ENCODE measurements at places on chromosomes 3 and 15.

- no peak for DNase-seq
Observed at GRCh38 chr15:87703327-87704111, 553.0 kb downstream of the NTRK3 start.

DNA sequence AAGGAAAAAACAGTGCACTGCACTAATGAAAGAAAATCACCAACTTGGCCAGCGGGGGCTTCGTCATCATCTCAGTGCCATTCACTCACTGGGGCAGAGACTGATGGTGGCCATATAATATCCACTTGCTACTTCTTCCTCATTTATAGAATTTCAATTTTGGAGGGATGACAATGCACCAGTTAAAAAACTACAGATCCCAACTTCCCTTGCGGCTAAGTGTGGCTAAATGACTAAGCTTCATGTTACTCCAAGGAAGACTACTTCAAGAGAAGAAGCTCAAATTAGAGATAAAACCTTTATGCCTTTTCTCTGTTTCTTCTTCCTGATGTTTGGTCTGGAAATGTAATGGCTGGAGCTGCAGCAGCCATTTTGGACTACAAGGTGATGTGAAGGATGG, 38.8 kb downstream of the NGLY1 start:
- no peak for DNase-seq

- DNase-seq, result no peak
Observed at GRCh38 chr3:47047673-47048072, 68.2 kb downstream of the NBEAL2 start.

DNA sequence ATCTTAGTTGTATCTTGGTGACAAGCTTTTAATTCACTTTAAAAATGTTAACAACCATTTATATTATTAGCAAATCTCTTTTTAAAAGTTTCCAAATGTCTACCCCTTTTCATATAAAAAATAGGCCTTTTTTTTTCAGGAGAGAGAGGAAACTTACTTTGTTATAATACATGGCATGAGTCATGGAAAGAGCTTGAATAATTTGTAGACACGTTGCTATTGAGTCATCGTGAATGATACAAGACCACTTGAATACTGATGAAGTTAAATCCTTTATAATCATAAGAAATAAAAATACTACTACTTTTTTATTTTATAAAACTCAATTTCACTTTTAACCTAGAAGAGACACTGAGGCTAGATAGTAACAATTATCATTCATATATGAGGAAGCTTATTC, 70.3 kb upstream of the BBX start:
- DNase-seq, result peak; percentile 20

GRCh38 chr3:29239376-29239775, 41.5 kb upstream of the RBMS3 start:
- no peak for DNase-seq

DNA sequence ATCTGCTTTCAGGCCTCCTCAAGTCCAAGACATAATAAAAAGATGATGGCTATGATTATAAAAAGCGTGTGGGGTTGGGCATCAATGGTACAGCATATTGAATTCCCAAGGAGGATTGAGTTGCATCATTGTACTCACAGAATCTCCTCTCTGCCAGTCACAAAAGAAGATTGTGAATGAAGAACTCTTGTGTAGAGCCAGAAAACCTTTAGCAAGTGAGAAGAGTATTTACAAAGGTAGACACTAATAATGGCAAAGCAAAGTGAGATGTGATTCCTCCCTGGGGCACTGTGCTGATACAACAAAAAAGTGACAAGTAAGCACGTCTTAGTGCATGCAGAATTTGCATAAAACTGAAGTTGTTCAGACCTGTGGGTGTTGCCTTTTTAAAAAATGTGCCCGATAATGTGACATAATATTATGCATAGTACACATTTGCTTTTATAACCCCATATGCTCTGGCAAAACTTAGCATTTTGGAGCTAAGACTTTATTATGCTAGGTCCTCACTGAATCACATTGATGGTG, 291.2 kb upstream of the TBC1D5 start:
- no peak for DNase-seq

- DNase-seq, result no peak
Observed at GRCh38 chr15:52228921-52229320, 37.7 kb upstream of the GNB5 start.

DNA sequence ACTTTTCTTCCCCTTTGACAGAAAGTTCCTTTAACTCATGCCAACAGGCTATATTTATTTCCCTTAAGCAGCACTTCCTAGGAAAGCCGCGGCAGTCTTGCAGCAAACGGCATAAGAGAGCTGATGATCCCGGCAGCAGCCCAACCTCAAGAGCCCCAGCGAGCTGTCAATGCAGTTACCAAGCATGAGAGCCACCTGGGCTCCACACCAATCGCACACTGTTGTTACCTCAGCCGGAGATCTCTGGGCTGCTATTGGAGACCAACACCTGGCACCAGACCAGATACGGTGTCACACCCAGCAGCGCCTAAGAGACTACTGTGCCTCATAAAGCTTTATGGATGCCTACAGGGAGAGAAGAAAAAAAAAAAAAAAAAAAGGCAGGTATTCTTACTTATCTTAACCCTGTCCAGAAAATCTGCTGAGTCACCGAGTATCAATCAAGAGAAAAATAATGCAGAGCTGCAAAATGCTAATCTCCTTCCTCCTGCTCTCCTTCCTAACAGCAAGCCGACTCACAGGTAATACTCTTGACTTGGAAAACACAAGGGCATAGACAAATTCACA, 11.7 kb downstream of the ABCC5 start:
- DNase-seq, result no peak

DNA sequence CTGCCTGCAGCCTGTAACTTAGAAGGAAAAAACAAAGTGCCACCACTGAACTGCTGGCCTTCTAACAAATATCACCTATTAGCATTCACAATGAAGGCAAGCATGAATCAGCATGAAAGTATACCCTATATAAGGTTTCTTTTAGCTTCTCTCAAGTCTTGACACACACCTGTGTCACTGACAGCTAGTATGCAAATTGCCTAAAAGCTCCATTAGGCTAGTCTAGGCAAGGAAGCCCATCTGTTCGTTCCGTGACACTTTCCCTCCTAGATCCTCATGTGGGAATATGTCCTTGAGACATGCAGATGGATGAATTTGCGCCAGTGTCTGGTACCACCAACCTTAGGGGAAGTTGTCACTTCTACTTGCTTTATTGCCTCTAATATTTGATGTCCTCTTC, 129.3 kb downstream of the RBMS3 start:
- DNase-seq, result no peak

- no peak for DNase-seq
Observed at GRCh38 chr3:155958676-155959075, 88.2 kb downstream of the GMPS start.

- no peak for DNase-seq
Observed at GRCh38 chr3:128367761-128368160, 98.9 kb downstream of the DNAJB8 start.

- DNase-seq, result no peak
Observed at GRCh38 chr15:42159381-42160015, 3.1 kb upstream of the PLA2G4F start.

DNA sequence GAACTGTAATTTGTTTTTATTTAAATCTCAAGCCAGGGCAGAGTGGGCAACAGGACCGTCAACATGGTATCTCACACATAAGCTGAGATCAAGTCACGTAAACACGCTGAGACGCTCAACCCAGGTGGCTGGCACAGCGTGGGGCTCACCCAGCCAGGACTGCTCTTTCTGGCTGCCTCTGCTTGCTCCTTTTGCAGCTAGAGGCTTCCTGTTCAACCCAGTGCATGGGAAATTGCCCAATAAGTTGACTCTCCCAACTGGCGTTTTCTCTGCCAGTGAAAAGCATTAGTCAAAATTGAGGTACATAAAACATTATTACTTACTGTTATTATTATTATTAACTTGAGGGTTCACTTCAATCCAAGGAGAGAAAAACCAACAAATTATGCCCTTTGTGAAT, 398.1 kb downstream of the NR2F2 start:
- DNase-seq, result no peak

- DNase-seq, result no peak
Observed at GRCh38 chr15:101399431-101399830, 90.1 kb downstream of the PCSK6 start.

GRCh38 chr3:186002884-186003472, 65.2 kb upstream of the TRA2B start:
- no peak for DNase-seq

DNA sequence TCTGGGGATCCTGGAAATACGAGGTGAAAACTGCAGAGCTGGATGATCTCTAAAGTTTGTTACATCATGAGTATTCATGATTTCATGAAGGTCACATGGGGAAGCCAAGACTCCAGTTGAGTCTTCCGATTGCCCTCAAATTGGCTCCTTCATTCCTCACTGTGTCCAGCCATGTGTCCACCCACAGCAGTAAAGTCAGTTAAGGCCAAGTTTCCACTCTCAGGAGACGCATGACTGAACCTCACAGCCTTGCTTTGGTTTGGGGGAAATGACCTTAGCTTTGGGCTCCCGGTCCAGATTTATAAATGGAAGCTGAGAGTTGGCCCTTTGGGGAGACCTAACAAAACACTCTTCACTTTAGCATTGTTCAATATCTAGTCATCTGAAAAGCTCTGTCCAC, 289.7 kb upstream of the MCTP2 start:
- no peak for DNase-seq

GRCh38 chr3:74435631-74436030, 178.8 kb downstream of the CNTN3 start:
- no peak for DNase-seq

GRCh38 chr3:122975924-122976293, 51.7 kb downstream of the SEMA5B start:
- DNase-seq, result no peak

DNA sequence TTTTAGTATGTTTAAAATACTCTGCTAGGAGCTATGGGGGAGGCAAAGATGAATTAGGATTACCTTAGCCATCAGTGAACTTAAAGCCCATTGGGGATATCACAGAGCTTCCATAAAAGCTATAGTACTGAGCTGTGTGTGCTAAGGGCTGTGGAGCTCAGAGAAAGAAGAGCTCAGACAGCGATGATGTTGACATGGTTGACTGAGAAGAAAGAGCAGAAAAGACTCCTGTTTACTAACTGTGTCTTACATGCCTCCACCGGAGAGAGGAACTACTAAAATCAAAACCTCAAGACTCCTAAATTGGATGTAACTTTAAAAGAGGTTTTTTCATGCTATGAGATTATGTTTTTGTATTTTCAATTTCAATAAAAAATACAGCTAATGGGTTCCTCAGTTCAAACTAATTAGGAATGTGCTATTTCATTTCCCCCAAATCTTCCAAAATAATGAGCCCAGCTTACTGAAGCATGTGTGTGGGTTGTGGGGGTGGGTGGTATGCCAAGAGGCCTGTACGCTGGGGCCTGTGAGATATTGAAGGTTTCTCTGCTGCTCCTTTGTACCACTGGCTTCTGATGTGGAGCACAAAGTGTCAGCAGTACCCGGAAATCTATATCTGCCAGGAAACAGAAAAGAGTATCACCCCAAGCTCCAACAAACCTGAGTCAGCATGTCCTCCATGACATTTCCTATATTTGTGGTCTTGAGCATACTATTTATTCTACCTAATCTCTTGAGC, 22.7 kb downstream of the DGKG start:
- no peak for DNase-seq

- DNase-seq, result peak; percentile 69
Observed at GRCh38 chr3:46127503-46127902, 80.6 kb downstream of the CCR1 start.

DNA sequence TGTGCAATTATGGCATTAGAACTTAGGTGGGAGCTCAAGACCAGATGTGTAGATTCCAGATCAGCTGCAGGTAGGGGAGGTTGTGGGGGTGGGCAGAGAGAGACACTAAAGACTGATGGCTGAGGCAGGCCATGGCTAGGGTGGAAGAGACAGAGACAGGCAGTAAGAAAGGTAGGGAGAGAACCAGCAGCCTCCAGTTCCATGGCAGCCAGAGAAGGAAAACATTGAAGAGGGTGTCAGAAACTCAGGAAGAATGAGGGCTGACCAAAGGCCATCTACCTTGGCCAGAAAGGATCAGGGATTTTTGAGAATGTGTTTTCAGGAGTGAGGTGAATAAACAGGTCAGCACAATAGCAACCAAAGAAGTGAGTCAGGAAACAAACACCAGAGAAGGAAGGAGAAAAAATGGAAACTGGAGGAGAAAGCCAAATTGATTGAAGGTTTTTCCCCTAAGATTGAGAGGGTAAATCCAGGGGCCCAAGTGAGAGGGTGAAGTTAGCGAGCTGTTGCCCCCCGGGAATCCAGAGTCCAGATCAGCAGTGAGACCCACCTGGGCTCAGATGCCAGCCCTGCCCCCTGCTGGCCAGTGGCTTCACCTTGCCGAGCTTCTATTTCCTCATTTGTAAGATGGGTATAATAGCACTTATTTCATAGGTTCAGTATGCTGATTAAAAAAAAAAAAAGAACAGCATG, 41.0 kb downstream of the ABHD2 start:
- DNase-seq, result peak; percentile 58

DNA sequence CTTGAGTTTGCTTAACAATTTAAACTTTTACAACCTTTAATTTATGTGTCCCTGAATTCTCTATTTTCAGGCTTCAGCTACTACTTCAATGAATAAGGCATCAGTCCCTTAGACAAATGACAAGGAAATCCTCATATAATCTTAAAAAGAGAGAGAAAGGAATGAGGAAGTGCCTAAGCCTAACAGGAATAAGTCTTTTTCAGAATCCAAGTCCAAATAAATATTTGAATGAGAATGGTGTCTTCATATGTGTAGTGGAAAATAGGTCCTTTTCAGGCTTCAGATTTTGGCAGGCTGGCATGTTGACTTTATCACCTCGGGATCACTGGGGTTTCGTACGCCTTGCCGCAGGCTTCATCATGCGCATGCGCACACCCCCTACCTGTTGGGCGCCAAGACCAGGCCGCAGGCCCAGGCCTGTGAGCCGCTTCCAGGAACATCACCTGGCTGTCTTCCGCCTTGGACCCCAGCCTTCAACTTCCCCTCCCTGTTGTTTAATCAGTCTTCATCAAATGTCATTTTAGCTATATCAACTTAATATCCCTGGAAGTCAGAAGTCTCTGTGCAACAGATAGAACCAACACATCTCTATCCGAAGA, 334.5 kb downstream of the SOX2 start:
- no peak for DNase-seq

DNA sequence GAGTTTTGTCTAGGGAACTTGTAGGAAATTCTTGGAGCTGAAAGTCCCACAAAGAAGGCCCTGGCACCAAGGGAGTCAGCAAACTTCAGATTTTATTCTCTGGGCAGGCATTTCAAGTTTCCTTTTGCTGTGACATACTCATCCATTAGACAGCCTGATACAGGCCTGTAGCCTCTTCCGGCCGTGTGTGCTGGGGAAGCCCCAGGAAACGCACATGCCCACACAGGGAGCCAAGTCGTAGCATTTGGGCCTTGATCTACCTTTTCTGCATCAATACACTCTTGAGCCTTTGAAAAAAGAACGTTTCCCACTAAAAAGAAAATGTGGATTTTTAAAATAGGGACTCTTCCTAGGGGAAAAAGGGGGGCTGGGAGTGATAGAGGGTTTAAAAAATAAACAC, 15.0 kb downstream of the TIGIT start:
- no peak for DNase-seq

- DNase-seq, result no peak
Observed at GRCh38 chr3:52721002-52721729, 15.3 kb downstream of the SPCS1 start.

DNA sequence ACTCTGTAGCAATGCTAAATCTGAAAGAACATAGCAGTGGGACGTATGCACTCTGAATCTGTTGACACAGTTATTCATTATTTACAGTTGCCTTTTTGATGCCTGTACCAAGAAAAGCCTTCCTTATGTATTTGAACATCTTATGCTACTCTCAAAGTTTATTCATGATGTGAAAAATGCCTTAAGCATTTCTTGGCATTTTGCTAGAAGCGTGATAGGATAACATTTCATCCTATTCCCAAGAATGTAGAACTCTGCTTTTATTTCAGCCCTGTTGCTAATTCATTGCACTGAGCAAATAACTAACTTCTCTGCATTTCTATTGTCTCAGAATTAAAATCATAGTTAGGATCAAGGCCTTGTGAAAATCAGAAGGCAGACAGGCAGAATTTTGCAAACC, 105.5 kb downstream of the STRIT1 start:
- DNase-seq, result no peak
